ENCODE measurements at places on chromosomes 3 and 15.

DNA sequence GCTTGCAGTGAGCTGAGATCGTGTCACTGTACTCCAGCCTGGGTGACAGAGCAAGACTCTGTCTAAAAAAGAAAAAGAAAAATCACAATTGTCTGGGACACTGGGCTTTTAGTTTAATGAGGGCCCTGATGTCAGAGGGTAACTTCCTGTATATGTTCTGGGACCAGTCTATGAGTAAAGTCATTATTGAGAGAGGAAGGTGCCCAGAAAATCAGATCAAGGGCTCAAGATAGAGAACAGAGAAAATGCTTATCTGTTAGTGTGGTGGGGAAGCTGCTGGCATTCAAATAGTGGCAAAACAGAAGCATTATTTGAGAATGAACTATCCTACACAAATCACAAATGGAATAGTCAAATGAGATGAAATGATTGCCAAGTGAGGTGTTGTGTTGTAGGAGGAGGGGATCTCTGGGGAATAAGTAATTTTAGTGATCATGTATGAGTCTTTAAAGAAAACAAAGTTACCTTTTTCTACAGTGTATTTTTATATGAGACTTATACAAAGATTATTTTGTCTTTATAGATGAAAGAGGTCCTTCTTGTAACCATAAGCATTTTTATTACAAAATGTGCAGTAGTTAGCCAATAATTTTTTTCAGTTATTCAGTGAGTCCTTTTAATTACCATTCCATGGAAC, 13.4 kb downstream of the ARIH2 start:
- DNase-seq = no peak

DNA sequence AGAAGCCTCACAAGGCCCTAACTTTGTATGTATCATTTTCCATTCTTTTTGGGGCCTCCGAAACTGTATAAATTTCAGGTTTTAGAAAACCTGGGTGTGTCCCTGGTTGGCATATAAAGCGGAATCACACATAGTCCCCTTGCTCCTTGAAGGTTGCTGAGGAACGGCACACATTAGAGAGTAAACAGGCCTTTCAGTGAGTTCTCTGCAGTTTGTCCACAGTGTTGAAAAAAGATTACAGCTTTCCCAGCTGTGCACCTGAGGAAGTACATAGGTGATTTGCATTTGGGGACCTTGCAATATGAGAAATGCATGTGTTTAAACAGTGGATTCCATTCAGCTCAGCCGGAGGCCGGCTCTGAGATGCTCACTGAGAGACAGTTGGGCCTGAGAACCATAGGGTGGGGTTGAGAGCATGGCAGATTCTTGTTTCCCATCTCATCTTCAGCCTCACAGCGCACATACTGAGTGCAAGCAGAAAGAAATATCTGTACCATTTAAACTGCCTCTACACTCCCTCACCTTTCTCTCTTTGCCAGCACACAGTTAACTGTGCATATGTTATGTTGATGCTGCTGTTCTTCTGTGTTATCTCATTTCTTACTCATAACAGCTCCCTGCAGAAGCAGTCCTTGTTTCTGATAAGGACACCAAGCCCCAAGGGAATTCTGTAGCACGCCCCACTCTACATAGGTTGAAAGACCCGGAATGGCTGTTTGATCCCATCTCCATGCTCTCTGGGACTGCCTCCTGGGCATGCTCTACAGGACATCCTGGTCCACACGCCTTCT, 60.4 kb downstream of the BOC start:
- DNase-seq = no peak

DNA sequence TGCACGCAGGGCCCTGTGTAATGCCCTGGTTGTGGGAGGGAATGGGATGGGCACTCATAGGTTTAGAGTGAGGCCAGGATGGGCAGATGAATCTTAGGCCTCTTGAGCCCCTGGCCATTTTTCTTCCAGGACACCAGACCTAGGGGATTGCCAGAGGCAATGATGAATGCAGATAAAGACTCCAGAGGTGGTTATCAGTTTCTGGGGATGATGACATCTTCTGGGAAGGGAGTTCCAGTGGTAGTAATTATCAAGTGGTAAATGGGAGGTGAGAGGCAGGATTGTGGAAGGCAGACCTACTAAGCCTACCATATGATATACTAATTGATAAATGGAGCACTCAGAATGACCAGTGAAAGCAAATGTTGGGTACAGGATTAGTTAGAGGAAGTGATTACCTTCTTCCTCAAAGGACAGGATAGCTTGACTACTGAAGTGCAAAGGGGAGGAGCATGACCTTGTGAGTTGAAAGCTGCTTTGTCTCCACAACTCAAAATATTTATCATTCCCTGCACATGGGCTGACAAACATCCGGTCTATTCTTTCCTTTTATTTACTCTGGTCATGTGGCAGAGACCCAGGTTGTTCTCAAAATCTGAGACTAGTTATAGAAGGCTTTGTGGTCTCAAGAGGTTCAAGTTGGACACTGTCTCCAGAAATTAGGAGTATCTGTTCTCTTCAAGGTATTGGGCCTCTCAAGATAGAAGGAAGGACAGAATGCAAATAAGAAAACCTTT, 10.2 kb upstream of the MAPK6 start:
- DNase-seq = no peak

DNA sequence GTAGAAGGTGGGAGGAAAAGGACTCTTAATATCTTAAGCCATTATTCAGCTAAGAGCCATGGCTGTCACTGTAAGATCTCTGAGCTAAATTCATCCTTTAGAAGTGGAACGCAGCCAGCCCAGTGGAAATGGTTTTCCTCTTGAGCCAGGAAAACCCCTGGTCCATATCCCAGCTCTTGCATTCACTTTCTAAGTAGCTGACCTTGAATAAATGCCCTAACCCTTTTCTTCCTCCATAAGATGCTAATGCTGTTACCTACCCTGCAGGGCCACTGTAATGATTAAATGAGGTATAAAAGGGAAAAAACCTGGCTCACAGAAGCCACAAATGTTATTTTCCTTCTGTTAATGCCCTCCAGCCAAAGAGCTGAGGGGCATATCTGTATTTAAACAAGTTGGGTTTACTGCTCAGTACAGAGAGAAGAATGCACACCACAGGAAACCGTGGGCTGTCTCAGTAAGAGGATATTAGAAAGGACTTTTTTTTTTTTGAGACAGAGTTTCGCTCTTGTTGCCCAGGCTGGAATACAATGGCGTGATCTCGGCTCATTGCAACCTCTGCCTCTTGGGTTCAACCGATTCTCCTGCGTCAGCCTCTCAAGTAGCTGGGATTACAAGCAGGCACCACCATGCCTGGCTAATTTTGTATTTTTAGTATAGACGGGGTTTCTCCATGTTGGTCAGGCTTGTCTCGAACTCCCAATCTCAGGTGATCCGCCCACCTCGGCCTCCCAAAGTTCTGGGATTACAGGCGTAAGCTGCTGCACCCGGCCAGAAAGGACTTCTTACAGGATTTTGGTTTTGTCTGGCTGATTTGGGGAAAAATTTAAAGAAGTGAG, 6.8 kb downstream of the UBL7 start:
- no peak for DNase-seq

GRCh38 chr3:128307781-128308469, 154.6 kb downstream of the EEFSEC start:
- DNase-seq = no peak

DNA sequence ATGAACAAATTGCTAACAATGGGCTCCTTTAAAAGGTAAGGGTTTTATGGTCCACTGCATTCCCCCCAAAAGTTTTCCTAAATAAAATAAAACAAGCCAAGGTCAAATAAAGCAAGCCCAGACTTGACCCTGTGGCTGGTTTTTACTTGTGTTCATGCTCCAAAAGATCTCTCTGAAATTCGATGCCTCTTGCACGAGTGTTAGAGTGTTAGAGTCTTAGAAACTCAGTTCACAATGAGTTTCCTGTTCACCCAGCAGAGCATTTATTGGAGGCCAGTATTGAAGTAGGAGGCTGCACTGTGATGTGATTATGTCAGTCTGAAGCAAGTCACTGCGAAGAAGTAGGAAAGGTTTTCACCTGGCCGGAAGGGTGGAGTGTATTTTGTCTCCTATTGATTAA, 59.9 kb upstream of the LRTM1 start:
- no peak for DNase-seq

DNA sequence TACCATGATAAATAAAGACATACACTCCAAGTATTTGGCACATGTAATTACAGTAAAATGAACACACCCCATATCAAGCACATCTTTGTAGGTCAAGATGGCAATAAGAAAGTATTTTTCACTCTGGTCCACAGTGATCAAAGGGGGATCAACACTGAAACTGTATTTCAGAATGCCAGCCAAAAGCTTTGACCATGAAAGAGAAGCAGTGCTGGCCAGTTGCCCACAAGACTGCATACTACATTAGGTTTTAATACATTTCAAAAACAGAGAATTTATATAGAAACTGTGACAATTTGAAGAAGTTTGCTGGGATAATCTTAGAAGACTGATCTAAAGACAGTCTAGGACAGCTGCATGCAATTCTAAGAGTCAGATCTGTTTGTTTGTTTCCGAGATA, 1035.3 kb downstream of the FHIT start:
- no peak for DNase-seq

GRCh38 chr15:74960995-74961588, 4.5 kb upstream of the RPP25 start:
- no peak for DNase-seq

GRCh38 chr3:14434126-14434497, 31.7 kb downstream of the SLC6A6 start:
- no peak for DNase-seq

DNA sequence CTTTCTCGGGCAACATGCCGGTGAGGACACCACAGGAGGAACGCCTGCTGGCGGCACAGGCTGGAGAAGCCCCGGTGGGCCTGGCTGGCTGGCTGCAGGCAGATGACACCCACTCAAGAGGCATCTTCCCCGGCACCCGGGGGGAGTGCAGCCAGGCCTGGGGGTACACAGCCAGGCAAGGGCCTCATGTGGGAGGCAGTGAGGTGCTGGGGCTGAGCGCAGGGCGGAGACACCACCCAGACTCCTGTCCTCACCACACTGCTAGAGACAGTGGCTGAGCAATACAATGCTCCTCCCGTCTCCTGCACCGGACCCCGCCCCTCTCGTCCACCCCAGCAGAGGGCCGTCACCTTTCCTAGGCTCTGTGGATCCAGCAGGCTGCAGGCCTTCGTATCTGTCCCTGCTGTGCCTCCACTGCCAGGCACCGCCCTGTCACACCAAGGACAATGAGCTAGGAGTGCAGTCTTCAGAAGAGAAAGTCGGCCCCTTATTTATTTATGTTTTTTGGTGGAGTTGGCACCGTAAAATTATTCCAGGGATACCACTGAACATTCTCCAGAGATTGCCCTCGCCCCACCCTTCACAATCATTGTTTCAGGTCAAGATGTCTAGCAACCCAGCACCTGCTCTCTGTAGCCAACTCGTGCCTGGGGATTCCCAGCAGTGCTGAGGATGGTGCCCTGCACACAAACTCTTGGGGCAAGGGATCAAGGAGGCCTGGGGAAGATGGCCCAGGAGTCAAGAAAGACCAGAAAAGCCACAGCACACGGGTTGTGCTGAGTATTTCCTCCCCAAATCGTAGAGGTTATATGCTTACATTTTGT, 129.1 kb downstream of the ATP10A start:
- no peak for DNase-seq

DNA sequence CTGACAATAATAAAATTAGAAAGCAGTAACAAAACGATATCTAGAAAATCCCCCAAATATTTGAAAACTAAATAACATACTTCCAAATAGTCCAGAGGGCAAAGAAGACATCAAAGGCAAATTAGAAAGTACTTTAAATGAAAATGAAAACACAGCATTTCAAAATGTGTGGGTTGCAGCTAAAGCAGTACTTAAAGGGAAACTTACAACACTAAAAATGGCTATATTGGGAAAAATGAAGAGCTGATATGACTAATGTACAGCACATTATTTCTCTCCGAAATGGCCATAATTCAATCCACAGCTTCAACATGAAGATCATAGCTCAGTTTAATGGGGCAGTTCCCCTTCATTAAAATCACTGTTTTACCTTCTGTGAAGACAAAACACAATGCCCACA, 71.9 kb downstream of the FBXL22 start:
- DNase-seq = no peak

DNA sequence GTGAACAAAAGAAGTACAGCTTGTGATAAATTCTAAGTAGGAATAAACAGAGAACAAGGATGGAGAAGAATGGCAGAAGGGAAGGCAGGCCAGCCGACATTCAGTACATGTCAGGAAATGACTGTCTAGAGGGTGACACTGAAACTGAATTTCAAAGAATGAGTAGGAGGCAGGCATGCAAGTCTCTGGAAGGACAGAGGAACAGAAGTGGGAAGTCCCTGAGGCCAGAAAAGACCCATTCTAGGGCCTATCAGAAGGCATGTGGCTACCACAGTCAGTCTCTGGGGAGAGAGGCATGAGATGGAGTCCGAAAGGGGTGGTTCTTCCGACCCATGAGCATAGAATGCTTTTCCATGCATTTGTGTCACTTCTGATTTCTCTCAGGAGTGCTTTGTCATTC, 243.5 kb upstream of the UBE2E2 start:
- DNase-seq = no peak

- no peak for DNase-seq
Observed at GRCh38 chr3:184776916-184777315, 35.0 kb upstream of the VPS8 start.

DNA sequence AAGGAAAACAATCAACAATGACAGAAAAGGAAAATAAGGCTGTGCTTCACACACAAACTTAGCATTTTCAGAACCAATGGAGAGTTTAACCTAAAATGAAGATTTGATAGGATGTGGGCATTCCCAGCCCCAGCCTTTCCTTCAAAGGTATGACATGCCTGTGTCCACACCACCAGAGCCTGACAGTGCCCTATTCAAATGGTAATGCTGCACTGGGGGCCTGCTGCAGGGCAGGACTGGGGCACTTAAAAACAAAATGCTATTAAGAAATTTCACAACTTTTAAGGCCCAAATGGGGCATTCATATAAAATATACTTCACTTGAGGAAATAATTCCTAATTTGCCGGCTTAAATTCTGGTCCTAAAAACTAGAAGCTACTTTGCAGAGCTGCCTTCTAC, 30.9 kb upstream of the TKT start:
- no peak for DNase-seq

- no peak for DNase-seq
Observed at GRCh38 chr15:68149059-68149458, 56.1 kb downstream of the CALML4 start.

GRCh38 chr3:37324131-37324530, 149.7 kb upstream of the LRRFIP2 start:
- DNase-seq = no peak

GRCh38 chr15:66897971-66898370, 167.4 kb upstream of the SMAD3 start:
- no peak for DNase-seq

DNA sequence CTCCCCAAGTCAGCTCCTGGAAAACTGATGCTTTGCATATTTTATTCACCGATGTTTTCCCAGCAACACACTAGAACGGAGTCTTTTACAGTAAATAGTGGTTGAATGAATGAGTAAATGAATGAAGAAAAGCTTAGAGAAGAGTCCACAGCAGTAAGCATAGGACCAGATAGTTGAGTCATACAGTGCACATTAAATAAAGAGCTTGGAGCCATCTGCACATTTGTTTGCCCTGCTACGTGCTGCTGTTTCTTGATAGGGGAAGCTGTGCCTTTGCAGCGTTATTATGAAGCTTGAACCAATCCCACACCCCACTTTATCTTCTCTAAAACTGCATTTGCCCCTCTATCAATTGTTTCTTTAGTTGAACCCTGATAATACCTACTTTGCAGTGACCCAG, 1.2 kb downstream of the FAM98B start:
- no peak for DNase-seq
